ENCODE measurements at places on chromosomes 11 and 22. TPM values are rescaled to one million over a fixed set of nuclear protein-coding genes. Genes with fewer than 3 reads are reported as not detected.

GRCh38 chr11:96543177-96543576 is 153.4 kb downstream of the JRKL start:
- no peak for DNase-seq

DNA sequence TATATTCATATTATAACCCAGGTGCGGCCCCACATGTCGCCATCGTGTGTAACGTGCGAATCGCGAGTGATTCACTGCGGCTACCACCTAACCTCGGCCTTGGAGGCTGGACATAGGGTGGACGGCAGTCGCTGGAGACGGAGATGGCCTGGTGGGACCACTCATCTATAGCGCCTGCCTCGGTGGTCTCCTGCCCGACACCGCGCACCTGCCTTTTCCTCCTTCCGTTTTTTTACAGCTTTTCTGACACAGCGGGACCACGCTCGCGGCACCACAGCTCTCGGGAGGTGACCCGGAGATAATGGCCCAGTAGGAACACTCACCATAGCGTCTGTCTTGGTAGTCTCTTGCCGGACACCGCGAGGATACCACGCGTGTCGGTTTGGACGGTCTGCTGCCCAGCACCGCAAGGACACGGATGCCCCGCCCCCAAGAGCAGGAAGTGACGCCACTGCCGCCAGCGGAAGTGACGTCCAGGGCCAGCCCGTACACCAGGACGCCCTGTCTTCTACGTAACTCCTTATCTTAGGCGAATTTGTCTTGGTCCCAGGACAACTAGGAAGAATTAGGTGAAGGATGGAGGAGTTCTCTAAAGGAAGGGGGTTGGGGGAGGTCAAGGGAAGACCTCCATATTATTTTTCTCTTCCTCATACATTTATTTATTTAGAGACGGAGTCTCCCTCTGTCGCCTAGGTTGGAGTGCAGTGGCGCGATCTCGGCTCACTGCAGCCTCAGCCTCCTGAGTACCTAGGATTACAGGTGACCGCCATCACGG is 6.4 kb downstream of the SNU13 start:
- peak; percentile 91 for DNase-seq

GRCh38 chr11:133526790-133527189 is 5.5 kb downstream of the OPCML start:
- DNase-seq = no peak

- no peak for DNase-seq
Observed at GRCh38 chr22:31148488-31148887, 8.2 kb upstream of the PLA2G3 start.

DNA sequence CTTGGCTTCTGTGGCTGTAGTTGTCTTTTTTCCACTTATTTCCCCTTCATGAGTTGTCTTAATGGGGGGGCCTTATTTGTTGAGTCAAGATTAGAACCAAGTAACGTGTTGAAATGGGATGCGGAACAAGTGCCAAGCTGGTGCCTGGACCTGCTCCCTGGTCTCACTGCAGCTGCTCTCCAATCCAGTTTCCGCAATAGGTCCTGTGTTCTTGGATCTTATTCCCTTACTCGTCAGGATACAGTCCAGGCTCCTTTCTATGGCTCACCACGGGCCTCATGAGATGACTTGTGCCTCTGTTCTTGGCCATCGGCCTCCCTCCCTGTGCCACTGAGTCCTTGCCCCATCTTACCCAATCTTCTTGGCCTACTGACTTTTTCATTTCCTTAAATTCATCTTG is 159.6 kb upstream of the CADM1 start:
- DNase-seq = no peak

DNA sequence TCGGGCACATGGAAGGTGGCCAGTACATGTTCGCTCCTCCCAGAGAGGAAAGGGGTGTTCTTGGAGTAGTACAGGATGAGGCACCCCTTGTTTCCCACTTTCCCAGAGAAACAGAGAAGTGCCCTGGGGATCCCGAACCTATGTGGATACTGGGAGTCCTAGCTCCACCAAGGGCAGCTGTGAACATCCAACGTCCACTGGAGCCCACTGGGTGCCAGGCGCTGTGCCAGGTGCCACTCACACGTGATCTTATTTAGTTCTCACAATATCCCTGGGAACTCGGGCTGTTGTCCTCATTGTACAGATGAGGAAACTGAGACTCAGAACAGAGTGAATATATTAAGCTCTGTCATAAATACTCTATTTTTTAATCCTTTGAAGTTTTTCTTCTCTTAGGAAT is 12.0 kb downstream of the SLCO2B1 start:
- no peak for DNase-seq

- no peak for DNase-seq
Observed at GRCh38 chr11:33399421-33399820, 142.2 kb downstream of the HIPK3 start.

DNA sequence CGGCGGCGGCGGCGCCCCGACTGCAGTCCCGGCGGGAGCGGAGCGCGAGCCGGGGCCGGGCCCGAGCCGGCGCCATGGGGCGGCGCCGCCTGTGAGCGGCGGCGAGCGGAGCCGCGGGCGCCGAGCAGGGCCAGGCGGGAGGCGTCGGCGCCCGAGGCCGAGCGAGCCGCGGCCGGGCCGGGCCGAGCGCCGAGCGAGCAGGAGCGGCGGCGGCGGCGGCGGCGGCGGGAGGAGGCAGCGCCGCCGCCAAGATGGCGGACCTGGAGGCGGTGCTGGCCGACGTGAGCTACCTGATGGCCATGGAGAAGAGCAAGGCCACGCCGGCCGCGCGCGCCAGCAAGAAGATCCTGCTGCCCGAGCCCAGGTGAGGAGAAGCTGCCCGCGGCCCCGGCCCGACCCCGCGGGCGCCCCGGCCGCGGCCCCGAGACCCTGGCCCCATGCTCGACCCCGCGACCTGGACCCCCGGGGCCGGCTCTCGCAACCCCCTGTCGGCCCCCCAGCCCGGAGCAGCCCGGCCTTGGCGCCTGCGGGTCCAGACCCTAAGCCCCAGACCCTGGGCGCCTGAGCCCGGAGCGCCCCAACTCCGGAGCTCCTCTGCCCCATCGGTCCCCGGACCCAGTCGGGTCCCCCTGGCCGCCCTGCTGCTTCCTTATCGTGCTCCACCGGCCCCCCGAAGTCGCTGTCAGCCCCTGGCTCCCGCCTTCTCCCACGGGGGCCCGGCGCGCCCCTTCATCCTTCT is at the start of gene GRK2:
GRK2 (plus strand) TSS at position 25 of the 739 bp plus-strand sequence; CDS start at position 252, 227 bp downstream.
- no peak for DNase-seq

- DNase-seq = no peak
Observed at GRCh38 chr11:84003181-84003580, 717.0 kb upstream of the CCDC90B start.

The CCDC157 gene
- total RNA-seq = 1.8 TPM

The ROBO4 gene
- 7.9 TPM for total RNA-seq

The GSTT2B gene
- 4.5 TPM for total RNA-seq

The CCDC15 gene
- 1.6 TPM for total RNA-seq

Data from mucosa of descending colon (tissue), 3 donors.